ENCODE measurements at places on chromosomes 1 and 21.

- DNase-seq, result no peak
Measured at GRCh38 chr1:24903560-24903954, 26.5 kb downstream of the RUNX3 start.

- DNase-seq, result no peak
Measured at GRCh38 chr1:234659538-234659937, 49.6 kb upstream of the IRF2BP2 start.

DNA sequence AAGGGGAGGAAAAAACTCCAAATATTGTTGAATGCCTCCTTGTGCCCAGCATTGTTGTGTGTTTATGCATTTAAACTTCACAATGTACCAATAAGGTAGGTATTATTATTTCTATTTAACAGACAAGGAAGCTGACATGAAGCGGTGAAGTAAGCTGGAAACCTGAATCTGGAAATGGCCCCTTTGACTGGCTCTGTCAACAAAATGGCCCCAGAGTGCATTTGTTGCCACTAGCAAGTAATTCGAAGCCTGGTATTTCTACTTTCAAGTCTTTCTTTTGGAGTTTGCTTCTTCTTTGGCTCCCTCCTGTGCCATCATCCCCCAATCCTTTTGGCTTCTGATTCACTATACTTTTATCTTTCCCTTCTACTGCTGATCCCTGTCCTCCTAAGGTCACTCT is 23.1 kb downstream of the CRYZL1 start:
- DNase-seq, result no peak

DNA sequence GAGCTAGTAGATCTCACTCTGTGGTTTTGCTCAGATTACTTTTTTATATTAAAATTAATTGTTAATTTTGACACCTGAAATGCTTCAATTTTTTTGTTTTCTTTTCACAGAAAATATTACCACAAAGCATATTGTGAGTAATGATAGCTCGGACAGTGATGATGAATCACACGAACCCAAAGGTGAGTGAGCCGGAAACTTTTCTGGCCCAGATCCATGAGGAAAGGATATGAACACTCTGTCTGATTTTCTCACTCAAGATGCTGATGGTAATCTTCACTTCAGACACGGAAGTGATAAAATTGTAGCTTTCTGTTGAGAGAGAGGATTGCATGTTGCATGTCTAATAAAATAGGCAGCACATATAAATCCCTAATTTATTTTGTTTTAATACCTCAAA is 121.8 kb downstream of the PLA2G4A start:
- DNase-seq, result no peak

DNA sequence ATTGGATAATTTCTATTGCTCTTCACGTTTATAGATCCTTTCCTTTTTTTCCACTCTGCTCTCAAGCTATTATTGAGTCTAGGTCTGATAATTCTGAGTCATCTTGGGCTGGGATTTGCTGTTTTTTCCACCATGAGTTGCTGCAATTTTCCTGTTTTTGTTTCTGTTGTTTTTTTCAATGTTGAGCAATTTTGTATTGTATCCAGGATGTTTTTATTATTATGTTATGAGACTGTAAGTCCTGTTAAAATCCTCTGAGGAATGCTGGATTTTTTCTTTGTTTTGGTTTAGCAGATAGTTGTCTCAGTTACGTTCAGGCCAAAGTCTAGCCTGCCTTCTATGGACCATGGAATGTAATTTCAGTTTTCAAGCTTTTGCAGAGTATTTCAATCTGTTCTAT is 13.0 kb upstream of the SLC35A3 start:
- DNase-seq, result no peak

GRCh38 chr1:89904219-89904980 is 83.6 kb downstream of the LRRC8D start:
- DNase-seq, result no peak

GRCh38 chr1:99754697-99755096 is 11.7 kb downstream of the FRRS1 start:
- DNase-seq, result no peak

- no peak for DNase-seq
Measured at GRCh38 chr1:14568716-14569355, 29.6 kb upstream of the KAZN start.

DNA sequence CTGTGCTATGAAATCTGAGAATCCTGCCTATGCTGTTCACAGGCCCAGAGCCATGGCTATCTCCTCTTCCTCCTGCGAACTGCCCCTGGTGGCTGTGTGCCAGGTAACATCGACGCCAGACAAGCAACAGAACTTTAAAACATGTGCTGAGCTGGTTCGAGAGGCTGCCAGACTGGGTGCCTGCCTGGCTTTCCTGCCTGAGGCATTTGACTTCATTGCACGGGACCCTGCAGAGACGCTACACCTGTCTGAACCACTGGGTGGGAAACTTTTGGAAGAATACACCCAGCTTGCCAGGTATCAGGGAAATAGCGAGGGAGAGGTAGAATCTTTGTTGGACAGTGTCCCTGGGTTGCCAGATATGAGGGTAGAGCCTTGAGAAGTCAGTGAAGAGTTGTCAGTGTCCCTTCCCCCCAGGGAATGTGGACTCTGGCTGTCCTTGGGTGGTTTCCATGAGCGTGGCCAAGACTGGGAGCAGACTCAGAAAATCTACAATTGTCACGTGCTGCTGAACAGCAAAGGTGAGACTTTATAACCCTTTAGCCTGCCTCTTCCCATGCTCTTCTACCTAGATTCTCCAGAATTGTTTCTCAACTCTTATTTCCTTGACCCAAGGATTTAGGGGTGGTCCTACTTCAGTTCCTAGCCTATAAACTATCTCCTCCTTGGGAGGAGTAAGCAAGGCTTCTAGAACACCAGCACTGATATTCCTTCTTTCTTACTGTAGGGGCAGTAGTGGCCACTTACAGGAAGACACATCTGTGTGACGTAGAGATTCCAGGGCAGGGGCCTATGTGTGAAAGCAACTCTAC is 1.4 kb downstream of the NIT1 start:
- DNase-seq, result no peak

GRCh38 chr1:212531796-212532195 is 76.8 kb upstream of the ATF3 start:
- DNase-seq, result no peak

- DNase-seq, result no peak
Measured at GRCh38 chr1:226893936-226894335, 23.5 kb downstream of the PSEN2 start.

DNA sequence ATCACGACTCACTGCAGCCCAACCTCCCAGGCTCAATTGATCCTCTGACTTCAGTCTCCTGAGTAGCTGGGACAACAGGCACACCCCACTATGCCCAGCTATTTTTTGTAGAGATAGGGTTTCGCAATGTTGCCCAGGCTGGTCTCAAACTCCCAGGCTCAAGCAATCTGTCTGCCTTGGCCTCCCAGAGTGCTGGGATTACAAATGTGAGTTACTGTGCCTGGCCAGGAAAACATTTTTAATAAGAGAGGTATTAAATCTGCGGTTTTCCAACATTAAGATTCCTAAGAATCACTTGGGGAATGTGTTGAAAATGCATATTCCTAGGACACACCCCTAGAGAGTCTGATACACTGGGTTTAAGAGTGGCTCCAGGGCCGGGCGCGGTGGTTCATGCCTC is 8.7 kb downstream of the CSF1 start:
- no peak for DNase-seq

GRCh38 chr1:208243967-208244916 is at the start of gene PLXNA2:
TSS of gene PLXNA2 (minus strand) at chr1:208244384. CDS start at chr1:208217922, 26,462 bp downstream.
- DNase-seq, result no peak

DNA sequence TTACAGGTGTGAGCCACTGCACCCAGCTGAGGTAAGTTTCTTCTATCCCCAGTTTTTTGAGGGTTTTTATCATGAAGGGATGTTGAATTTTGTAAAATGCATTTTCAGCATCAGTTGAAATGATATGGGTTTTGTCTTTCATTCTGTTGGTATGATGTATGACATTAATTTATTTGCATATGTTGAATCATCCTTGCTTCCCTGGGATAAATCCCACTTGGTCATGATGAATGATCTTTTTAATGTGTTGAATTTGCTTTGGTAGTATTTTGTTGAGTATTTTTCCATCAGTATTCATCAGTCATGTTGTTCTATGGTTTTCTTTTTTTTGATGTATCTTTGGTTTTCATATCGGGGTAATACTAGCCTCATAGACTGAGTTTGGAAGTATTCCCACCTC is 141.0 kb downstream of the RPS6KC1 start:
- DNase-seq, result no peak

DNA sequence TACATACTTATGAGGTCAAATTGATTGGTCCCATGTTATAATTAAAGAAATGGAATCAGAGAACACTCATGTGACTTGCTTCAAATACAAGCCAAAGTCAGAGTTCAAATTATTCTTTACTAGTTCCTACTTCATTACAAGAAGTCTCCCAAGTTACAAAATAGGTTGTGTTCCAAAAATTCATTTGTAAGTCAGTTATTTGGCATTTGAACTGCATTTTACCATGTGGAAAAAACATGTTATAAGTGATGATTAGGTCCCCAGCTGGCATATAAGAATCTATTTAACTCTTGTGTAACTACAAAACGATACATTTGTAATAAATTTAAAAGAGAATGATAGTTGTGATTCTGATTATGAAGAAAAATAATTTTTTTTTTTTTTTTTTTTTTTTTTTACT is 124.1 kb downstream of the DISP1 start:
- DNase-seq, result no peak

GRCh38 chr1:69711190-69711930 is 143.6 kb downstream of the LRRC7 start:
- no peak for DNase-seq

DNA sequence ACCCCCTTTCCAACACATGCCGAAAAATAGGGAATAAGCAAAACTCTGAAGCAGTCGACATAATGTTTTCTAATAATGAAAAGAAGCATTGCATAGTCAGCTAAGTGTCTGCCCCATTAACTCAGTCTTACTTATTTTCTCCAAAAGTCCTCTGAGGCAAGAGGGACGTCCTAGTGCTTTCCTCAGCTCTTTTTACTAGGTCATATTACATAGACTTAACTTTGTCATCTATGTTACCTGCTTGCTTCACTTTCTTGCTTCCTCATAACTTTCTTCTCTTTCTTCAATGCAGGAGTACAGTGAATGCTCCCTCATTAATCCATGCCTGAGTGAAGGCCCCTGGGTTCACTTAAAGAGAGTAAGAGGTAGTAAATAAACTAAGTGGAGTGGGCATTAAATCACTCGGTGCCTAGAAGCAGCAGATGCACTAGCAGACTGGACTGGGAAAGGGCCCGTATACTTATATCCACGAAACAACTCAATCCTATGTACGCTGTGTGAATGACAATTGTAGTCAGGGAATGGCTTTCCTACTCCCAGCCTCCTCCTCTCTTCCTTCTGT is 210.5 kb upstream of the SPAG17 start:
- no peak for DNase-seq

DNA sequence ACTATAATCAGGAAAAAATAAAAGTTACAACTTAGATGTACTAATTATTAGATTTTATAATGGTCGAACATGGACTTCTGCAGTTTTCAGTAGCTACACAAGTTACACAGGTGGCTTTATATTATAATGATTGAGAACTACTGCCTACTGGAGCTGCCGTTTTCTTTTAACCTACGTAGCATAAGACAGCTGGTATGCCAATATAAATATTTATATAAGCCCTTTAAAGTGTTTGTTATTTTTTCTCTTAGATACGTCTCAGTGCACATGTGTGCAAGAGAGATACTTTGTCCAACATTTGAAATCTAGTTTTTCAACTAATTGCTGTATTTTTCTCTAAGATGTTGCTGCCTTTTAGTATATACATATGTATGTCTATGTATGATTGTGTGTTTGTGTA is 42.4 kb downstream of the PDC start:
- DNase-seq, result no peak

GRCh38 chr1:36199934-36200741 is 24.1 kb upstream of the THRAP3 start:
- DNase-seq, result no peak

GRCh38 chr1:70760154-70760553 is 287.5 kb downstream of the PTGER3 start:
- DNase-seq, result no peak

DNA sequence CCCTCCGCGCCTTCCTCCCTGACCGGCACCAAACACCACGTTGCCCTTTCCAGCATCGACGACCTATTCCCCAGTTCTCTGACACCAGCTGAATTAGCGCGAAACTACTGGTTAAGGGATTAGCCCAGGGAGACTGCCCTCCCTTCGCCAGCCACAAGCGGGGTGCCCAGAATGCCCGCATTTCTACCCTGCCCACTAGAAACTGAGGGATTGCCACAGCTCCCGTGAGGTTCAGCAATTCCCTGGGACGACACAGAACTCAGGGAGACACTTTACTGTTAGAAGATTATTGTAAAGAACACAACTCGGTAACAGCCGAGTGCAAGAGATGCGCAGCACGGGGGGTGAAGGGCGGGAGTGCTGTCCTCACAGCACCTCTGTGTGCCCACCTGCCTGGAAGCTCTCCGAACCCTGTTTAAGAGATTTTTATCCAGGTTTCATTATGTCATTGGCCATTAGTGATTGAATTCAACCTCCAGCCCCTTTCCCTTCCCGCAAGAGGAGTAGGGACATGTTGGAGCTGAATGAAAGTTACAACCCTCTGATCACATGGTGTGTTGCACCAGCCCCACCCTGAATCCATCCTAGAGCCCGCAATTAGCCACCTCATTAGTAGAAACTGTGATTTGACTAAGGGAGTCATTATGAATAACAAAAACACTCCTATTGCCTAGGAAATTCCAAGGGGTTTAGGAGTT is 15.8 kb upstream of the RIPPLY3 start:
- DNase-seq, result no peak

DNA sequence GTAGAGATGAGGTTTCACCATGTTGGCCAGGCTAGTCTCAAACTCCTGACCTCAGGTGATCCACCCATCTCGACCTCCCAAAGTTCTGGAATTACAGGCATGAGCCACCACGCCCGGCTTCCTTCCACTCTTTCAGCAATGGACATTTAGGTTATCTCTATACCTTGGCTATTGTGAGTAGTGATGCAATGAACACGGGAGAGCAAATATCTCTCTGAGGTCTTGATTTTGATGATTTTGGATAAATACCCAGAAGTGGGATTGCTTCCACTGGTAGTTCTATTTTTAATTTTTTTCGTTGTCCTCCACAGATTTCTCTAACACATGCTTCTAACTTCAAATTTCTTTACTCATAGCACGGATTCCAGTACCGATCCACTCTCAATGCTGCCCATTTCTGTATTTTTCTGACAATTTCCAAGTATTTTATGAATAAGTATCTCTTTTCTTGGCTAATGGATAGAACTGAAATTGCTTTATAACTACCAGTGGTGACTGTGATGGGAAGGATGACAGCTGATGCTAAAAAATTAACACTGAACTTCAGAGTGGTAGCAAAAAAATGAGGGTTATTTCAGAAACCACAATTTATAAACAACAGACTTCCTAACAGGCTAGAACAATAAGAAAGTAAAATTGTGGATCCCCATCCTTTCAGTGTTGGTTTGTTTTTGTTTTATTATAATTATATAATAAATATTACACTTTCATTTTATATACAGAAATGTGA is 327.5 kb upstream of the RUNX1 start:
- no peak for DNase-seq
